RWPE1 (cell line): ENCODE measurements at places on chromosomes 11 and 22.
A peak's percentile ranks its signal among the peaks of the same experiment; 100 is the strongest.

- DNase-seq, result no peak
These were observed 7.4 kb upstream of the CXCR5 start for GRCh38 chr11:118876286-118876685.

DNA sequence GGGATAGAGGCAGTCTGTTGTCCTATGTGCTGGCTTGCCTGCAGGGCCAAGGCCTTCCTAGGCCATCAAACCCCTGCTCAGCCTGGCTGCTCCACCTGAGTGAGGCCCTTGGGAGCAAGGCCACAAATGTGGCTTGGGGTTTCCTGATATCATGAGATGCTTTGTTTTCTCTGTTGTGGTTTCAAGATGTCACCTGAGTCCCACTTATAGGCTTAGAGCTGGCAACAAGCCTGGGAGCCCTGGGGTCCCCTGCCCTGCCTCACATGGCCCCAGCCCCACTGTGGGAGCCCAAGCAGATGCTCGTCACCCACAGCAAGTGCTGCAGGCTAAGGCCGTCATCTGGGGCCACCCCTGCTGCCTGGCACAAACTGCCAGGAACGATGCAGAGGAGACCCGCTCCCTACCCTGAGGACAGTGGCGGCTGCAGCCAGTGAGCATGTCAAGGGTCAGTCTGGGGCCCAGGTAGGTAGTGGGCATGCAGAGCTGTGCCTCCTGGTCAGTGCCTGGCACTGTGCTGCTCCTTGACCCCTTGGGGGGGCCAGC lies 75.4 kb upstream of the KCNQ1OT1 start:
- no peak for DNase-seq

DNA sequence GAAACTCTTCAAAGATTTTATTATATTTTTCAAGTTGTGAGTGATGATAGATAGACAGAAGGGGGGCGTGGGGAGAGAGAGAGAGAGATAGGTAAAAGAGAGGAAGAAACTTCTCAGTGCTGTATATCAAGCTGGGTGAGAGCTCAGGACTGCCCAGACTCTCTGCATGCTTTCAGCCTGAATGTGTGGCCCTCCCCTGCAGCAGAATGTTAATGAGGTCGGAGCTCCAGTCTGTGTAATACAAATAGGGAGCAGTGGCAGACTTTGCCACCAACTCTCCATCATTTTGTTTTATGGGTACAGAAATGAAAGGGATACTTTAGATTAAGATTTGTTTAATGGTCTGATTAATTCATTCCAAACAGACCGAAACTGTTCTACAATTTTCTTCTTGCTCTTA lies 752.8 kb downstream of the OPCML start:
- no peak for DNase-seq

DNA sequence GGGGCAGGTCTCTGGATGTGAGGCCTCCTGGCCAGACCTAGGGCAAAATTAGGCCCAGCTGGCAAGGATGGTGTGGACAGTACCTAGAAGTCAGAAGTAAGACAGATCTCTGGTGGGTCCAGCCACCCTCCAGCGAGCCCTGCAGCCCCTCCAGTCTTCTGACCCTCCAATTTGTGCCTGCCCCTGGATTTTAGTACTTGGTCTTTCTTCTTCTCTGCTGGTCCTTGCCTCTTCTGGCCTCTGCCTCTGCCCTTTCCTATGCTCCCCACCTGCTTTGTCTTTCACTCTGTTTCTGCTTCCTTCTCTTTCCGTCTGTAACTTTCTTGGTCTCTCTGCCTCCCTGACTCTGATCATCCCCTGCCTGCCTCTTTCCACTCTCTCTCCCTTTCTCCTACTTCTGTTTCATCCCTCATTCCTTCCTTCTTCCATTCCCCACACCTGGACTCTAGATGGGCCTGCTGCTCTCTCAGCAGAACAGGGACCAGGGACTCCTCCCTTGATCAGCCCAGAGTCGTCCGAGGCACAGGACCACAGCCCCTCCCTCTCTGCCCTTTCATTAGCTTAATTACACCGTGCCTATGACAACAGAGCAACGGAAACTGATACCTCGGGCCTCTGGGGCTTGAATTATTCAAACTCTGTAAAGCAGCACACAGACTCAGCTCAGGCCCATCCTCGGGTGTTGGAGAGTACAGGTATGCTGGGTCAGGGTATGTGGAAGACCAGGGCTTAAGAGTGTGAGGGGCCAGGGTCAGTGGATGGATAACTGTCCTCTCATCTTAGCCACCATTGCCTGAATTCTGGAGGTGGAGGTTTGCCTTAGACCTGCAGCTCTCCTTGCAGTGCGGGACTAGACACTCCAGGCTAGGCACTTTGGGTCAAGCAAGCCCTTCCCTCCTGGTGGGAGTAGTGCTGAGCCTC lies at the start of gene CHRNA10:
Gene CHRNA10, minus strand, starts transcription at position 51 of the 921 bp plus-strand sequence. CDS start 72 bp downstream, outside the sequence.
- DNase-seq, result no peak

- DNase-seq, result no peak
These were observed 36.9 kb downstream of the GGTLC2 start for GRCh38 chr22:22681221-22681739.

DNA sequence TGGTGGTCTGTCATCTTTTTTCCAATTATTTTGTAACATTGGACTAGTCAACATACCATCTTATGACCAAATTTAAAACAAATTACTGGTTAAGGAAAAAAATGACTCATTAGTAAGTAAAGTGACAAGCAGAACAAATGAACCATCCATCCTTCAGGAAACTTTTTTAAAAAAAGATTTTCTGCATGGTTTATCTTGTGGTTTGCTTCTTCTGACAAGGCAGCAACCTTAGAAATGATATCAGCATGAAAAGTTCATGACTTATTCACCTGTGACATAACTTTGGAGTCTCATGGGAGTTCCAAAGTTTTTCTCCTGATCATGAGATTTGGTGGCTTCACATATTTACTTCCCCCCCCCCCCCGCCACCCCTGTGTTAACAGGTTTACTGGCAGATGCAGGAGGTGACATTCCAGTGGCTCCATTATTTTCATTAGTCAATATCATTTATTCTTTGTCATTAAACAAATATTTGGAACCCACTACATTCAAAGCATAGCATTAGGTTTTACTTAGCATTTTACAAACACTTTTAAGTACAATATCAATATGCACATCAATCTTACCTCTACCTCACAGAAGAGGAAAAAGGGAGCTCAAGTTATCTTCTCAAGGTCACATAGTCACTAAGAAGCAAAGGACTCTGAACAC lies 40.7 kb downstream of the DCUN1D5 start:
- DNase-seq, result no peak

- DNase-seq, result no peak
These were observed 246.9 kb upstream of the LUZP2 start for GRCh38 chr11:24249921-24250320.

- peak; percentile 26 for DNase-seq
These were observed 658 bp downstream of the C11orf71 start for GRCh38 chr11:114399490-114400215.

- peak; percentile 74 for DNase-seq
These were observed at the start of gene ANKRD13D for GRCh38 chr11:67289226-67289650. Gene ANKRD13D (plus strand): TSS chr11:67289303. CDS start chr11:67289461, 158 bp downstream.

- no peak for DNase-seq
These were observed 34.2 kb upstream of the ADSL start for GRCh38 chr22:40312050-40312449.

DNA sequence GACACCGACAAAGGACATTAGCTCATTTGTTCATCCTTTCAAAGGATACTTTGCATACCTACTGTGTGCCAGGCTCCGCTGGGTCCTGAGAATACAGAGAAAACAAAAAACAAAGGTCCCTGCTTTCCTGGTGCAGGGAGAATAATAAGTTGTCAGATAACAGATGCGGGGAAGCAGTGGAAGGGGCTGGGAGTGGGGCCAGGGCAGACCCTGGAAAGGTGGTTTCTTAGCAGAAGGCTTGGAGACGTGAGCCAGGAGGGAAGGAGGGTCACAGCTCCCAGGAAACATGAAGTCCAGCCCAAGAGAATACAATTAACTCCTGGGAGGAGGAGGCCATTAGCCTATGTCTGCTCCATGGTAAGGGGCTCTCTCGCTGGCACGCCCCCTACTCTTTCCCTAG lies 9.8 kb upstream of the ANO1 start:
- no peak for DNase-seq

DNA sequence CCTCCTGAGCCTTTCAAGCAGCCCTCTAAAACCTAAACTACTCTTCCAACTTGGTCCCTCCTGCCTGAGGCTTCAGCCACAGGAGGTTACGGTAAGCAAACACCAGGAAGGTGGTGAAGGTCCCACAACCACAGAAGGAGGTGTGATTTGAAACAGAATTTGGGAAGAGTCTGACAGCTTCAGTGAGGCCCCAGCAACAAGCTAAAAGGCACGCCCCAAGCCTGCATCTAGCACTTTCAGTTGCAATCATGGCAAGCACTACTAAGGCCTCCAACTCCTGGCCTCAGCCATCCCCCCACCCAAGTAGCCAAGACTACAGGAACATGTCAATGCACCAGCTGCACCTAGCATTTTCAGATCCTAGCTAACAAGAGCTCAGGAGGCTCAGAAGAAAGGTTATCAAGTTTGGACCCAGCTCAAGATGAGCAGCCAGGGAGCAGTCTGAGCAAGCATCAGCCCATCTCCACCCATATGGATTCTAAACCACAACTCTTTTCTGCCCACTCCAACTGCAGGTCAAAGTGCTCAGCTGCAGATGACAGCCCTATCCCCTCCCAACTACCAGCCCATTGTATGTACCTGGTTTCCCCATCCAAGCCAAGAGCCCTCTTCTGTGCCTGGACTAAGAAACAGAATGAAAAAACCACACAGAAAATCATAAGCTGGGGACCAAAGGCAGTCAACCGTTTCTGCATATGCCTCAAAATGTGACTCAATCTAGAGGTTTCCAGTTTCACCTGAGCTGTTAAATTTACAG lies 10.4 kb upstream of the AHNAK start:
- no peak for DNase-seq
